Fibroblast of skin of left quadriceps (primary cell): ENCODE measurements at places on chromosomes 16 and 17.

DNA sequence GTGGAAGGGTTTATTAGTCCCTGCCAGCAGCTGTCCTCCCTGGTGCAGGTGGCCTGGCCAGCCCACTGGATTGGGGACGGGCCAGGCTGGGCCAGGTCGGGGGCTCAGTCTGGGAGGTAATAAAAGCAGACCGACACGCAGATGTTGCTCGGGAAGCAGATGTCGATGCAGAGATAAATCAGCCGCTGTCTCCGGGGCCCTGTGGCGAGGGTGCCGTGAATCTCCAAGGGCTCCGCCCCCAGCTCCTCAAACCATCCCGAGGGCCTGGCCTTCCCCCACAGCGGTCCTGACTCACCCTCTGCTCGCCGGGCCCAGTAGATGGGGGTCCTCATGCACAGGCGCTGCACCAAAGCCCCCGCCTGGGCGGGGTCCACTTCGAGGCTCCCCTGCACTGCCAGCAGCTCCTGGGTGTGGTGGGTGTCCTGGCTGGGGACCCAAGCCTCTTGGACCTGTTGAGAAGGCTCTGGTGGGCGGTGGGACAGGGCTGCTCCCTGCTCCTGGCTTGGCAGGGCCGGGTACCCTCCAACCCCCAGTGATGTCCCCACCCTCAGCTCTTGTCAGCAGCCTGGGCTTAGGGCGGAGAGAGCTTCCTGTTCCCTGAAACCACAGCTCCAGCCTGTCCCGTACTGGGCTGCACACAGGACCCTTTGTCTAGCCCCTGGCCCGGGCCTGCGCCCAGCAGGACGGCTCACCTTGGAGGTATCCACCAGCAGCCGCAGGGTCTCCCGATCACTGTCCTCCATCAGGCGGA lies 1.2 kb downstream of the BRICD5 start:
- DNase-seq: no peak

DNA sequence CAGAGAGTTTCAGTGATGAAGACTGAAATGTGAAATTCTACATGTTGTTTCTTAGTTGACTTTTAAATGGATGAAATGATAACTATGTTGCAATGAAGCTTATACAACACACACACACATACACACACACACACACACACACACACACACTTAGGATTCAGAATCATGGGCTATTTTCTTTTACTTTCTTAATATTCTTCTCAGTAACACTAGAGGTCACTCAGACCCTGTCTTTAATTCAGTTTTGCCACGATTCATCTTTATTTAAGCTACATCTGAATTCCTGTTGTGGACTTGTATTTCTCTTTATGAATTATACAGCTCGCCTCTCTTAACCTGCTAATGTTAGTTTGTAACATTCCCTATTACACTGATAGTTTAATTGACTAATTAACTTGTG lies 109.6 kb upstream of the GOT2 start:
- peak; percentile 9 for DNase-seq

GRCh38 chr17:42323268-42323773 lies 35.0 kb downstream of the STAT5A start:
- DNase-seq: no peak

GRCh38 chr17:67779098-67779672 lies 46.1 kb upstream of the BPTF start:
- no peak for DNase-seq

DNA sequence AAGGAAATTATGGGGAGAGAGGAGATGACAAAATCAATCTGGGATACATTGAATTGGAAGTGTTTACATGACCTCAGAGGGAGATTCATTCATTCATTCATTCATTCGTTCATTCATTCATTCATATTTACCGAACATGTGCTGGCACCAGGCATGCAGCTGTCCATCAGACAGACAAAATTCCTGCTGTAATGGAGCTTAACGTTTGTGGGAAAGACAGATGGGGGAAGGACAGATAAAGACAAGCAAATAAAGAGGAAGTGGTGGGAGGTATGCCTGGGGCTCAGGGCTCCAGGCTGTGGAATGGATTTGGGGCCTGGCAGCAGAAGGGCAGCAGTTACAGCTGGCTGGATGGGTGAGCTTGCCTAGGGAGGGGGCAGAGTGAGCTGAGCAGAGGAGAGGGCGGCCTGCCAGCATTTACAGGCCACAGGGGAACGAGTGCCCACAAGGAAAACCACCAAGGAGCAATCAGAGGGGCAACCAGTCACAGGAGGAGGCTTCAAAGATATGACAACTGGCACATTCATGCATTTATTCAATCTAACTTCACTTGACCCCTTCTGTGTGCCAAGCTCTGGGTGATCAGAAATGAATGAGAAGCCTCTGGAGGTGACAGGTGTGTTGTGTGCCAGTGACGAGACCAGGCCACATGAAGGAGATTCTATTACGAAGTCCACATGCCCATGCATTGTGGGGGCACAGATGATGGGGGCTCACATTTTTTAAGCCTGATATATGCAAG lies 48.5 kb downstream of the ARHGAP27 start:
- DNase-seq: no peak

GRCh38 chr16:89871895-89872294 lies 1.5 kb upstream of the TCF25 start:
- no peak for DNase-seq

DNA sequence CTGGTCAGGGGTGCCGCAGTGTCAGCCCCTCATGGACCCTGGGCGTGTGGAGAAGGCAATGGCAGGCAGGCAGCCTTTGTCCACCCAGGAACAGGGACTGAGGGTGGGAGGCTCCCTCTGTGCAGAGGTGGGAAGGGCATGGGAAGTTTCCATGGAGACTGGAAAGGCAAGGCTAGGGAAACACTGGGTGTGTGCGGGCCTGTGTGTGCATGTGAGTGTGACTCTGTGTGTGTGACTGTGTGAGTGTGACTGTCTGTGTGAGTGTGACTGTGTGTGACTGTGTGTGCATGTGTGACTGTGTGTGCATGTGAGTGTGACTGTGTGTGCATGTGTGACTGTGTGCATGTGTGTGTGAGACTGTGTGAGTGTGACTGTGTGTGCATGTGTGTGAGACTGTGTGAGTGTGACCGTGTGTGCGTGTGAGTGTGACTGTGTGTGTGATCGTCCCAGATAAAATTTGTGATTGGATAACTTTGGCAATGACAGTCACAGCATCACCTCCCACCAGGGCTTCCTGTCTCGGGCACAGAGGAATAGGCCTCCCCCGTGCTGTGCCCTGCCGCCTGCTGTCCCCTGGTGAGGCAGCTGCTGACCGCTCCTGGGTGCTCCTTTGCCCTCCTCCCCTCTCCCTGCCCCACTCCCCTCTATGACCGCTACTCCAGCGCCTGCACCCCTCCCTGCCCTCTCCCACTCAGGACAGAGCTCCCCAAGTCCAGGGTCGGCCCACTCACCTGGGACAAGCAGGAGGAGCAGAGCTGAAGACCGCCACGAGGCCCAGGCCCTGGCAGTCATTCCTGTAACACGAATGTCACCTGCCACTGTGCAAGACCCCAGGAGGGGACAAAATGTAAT lies 698 bp downstream of the CD300C start:
- DNase-seq: no peak

GRCh38 chr16:35141303-35141702 lies 1681.9 kb downstream of the TP53TG3F start:
- no peak for DNase-seq

GRCh38 chr16:29989111-29989858 lies 6.1 kb downstream of the HIRIP3 start:
- DNase-seq: no peak

- no peak for DNase-seq
Measured at GRCh38 chr17:73356561-73357170, 44.9 kb upstream of the CDC42EP4 start.

DNA sequence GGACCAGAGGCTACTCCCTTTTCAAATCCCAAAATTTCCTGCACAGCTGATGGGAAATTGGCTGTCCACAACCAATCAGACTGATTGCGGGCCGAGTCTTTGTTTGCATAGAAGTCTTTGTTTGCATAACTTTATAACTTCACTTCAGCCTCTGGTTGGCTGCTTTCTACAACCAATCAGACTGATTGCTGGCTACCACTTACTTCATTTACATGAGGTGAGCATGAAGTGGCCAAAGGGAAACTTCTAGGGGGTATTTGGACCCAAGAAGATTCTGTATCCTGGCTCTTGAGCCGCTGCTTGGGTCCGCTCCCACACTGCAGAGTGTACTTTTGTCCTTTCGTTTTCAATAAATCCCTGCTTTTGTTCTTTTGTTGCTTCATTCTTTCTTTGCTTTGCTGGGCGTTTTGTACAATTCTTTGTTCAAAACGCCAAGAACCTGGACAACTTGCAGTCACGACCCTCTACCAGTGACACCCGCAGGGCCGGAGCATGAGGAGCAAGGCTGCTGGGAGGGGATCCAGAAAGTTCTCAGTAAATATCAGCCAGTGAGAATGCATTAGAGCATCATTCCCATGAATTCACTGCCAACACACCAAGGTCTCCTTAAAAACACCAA lies 67.5 kb downstream of the IQCK start:
- DNase-seq: no peak

DNA sequence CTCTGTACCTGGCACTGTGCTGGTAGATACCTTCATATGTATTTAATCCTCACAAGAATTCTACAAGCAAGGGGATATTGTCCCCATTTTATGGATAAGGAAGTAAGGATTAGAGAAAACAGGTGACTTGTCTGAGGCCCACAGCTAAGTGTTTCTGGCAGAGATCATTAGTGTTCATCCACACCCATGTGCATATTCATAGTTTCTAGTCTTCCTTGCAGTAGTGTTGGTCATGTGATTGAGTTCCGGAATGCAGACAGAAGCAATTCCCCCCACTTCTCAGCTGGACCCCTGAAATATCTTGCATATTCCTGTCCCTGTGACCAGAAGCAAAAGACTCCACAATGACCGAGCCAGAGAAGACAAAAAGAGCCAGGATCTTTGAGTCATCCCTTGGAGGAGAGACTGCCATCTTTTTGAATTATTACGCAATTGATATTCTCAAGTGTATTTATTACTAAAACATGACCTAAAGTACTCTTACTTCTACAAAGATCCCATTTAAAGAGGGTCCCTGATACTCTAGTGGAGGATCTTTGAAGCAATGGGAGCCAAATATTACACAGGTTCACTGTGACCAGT lies 43.4 kb downstream of the SOX9 start:
- no peak for DNase-seq

GRCh38 chr16:27315333-27316037 lies 1.7 kb downstream of the IL4R start:
- no peak for DNase-seq

GRCh38 chr16:85880861-85881260 lies 18.1 kb upstream of the IRF8 start:
- DNase-seq: no peak

- DNase-seq: no peak
Measured at GRCh38 chr17:55284944-55285339, 20.2 kb downstream of the HLF start.

DNA sequence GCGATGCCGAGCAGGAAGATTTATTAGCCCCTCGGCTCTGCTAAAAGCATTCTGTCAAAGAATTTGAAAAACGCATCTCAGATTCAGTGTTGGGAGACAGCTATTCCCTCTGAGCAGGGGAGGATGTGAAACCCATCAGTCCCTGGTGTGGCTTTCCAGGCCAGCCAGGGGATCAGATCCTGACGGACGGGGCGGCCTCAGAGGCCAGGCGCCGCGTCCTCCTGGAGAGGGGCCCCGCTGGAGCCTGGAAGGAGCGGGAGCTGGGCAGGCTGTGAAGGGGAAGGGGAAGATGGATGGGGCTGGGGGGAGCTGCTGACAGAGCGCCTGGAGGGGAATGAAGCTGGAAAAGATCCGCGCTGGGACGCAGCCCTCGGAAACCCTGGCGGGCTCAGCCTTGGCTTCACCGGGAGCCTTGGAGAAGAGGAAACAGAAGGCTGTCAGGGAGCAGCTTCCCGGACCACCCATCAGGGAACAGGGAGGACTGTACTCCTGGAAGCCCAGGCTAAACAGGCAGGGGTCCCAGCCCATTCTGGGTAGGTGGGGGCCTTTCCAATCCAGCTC lies 358.0 kb downstream of the C16orf95 start:
- DNase-seq: peak; percentile 21

- DNase-seq: no peak
Measured at GRCh38 chr16:8816967-8817655, 19.5 kb downstream of the PMM2 start.

DNA sequence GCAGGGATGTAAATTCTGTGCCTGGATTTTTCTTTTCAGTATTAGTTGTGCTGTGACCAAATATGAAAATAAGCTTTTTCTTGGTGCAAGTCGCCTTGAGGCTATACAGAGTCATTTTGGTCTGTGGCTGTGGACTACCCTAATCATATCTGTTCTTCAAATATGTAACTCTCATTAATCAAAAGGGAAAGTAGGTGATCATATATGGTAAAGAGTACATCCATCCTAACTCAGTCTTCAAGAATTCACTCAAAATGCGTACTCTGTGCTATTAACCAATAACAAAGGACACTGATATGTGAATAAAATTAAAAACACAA lies 2.6 kb downstream of the CPD start:
- no peak for DNase-seq

GRCh38 chr16:11012841-11013240 lies 68.5 kb downstream of the CLEC16A start:
- DNase-seq: no peak

- no peak for DNase-seq
Measured at GRCh38 chr16:50314665-50315064, 48.3 kb downstream of the ADCY7 start.

- DNase-seq: no peak
Measured at GRCh38 chr17:45357364-45357997, 40.7 kb upstream of the MAP3K14 start.

- DNase-seq: no peak
Measured at GRCh38 chr17:34703533-34703932, 124.2 kb downstream of the TMEM132E start.

GRCh38 chr16:25411396-25412081 lies 153.9 kb upstream of the ZKSCAN2 start:
- DNase-seq: no peak

DNA sequence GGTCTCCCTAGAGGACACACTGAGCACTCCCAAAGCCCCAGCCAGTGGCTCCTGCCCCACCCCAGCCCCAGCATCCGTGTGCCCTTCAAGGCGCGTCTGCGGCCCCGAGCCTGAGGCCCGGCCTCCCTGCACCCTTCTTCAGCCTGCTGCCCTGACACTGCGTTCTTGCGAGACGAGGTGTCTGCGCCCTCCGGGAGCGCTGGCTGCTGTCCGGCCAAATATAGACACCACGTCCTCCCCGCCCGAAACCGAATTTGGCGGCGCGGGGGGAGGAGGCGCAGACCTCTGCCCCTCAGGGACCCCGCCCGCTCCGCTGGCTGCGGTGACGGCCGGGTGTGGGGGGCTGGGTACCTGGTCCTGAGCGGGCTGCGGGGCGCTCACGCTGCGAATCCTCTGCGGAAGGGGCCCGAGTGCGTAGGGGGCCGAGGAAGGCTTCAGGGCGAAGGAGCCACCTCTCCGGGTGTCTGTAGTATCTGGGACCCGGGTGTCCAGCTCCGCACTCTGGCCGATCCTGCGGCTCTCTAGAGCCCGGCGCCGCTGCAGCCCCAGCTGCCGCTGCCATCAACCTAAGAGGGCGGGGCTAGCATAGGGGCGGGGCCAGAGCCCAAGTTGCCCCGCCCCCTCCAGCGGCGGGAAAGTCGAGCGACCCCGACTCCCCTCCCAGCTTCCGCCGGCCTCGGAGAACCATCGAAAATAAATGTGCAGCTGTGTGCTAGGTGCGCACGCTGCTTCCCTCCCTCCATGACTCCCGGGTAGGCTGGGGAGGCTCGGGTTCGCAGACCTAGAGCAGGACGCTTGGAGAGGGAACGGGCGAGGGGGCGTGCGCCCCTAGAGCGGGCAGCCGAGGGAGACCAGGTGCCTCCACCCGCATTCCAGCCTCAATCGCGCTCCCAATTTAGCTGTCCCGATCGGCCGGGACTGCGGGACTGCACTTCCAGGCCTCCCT lies at the start of gene CORO6:
TSS of gene CORO6 (minus strand) at position 576 of the 946 bp plus-strand sequence. CDS start 1,491 bp downstream, outside the sequence.
- DNase-seq: no peak

- DNase-seq: no peak
Measured at GRCh38 chr16:79247386-79247785, 353.2 kb downstream of the MAF start.
